ENCODE measurements at places on chromosomes 5 and 9. TPM values are rescaled to one million over a fixed set of nuclear protein-coding genes. Genes with fewer than 3 reads are reported as not detected.

SLC25A25 gene
- total RNA-seq: 34.7 TPM

DNA sequence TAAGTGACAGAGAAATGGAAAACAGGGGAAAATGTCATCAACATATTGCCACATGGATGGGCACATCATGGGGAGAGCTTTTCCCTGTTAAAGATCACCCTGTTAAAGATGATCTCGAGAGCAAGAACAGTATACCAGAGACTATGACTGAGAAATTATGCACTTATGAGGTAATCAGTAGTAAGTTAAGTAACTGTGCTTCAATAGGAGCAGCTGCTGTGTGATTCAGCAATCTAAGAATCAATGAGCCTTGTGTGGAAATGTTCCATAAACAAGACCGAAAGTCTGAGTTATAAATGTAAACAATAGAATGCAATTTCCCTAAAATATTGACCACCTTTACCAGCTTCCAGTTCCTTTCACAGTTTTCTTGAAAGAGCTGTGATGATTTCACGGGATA is 582.3 kb downstream of the CAAP1 start:
- no peak for DNase-seq

- no peak for DNase-seq
These were observed 1.0 kb downstream of the AQP3 start for GRCh38 chr9:33446240-33446945.

- no peak for DNase-seq
These were observed 705.6 kb downstream of the SEMA5A start for GRCh38 chr5:8840237-8840636.

DNA sequence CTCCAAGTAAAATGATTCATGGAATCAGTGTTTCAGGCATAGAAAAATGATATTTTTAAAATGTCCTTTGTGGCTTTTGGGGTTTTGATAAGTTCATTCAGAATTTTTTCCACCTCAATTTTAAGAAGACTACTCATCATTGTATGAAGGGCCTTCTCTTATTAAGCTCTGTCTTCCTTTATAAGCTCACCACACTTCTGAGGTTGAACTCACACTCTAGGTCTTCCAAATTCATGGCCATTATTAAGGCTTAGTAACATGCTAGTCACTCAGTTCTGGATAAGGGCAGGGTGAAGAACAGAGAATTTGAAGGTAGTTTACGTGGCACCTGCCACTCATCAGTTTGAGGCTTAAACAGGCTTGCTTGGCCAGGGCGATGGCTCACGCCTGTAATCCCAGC is 4.2 kb downstream of the MELK start:
- DNase-seq: no peak

GRCh38 chr9:93899609-93900435 is 55.3 kb downstream of the BARX1 start:
- peak; percentile 40 for DNase-seq

GRCh38 chr5:59088546-59088945 is 505.7 kb downstream of the RAB3C start:
- DNase-seq: no peak

DNA sequence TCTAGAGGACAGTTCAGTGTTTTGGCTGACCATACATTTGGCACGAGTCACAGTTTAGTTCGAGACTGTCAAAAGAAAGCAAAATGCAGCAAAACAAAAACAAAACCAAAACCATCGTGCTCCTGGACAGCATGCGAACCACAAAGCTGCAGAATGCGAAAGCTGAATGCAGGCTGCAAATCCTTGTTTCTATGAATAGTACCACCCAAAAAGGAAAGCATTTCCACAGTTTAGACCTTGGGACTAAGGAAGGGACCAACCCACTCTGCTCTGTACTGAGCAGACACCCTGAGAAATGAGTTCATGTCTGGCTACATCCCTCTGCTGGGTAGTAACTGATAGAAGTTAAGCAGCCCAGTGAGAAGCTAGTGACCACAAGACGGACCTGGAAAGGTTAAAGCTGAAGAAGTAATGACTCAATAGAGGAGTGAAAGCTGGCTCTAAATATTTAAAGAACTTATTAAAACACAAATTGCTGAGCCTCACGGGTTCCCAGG is 3.9 kb downstream of the GCNT4 start:
- DNase-seq: no peak

All from upper lobe of right lung (tissue), 1 donor.